ENCODE measurements at places on chromosomes 5 and 9.

GRCh38 chr5:128774605-128775004 is 190.7 kb upstream of the SLC27A6 start:
- no peak for DNase-seq

DNA sequence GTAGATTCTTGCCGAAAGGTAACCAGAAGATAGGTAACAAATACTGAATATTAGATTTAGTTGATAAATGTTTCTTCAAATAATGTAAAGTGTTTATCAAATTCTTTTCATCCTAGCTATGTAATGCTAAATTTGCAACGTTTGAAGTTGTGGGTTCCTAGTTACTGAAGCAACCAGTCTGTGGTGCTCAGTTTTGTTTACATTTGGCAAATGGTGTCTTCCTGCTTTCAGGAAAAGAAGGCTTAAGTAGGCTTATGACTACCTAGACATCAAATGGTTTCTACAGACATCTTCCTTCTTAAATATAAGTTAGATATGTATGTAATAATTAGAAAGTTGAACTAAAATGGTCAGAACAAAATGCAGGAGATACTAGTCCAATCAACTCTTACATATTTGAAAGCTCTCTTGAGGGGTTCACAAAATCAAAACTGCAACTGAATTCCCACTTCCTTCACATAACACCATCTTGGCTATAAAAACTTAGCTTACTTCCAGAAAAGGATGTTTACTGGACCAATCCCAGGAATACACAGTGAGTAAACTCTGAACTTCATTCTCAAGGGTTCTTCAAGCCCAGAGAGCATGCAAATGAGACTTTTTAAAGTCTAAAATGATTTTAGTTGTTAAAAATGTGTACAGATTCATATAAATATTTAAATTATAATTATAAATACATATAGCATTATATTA is 125.7 kb upstream of the ITGA1 start:
- DNase-seq: no peak

GRCh38 chr5:148559461-148559860 is 94.9 kb downstream of the HTR4 start:
- DNase-seq: no peak

DNA sequence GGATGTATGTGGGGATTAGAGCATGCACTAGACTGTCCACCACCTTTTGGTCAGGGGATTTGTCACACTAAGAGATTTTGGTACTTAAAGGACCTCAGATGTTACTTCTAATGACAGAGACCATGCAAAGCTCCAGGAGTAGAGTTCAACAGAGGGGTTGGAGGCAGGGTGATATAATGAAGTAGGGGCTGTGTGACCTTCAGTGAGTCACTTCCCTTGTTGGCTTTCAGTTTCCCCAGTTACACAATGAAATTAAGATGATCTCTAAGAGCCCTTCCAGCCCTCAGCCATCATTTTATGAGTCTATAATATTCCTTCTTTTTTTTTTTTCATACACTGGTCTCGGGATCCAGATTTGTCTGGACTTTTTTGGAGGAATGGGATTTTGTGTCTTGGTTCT is 26.8 kb downstream of the GLRA1 start:
- DNase-seq: no peak

DNA sequence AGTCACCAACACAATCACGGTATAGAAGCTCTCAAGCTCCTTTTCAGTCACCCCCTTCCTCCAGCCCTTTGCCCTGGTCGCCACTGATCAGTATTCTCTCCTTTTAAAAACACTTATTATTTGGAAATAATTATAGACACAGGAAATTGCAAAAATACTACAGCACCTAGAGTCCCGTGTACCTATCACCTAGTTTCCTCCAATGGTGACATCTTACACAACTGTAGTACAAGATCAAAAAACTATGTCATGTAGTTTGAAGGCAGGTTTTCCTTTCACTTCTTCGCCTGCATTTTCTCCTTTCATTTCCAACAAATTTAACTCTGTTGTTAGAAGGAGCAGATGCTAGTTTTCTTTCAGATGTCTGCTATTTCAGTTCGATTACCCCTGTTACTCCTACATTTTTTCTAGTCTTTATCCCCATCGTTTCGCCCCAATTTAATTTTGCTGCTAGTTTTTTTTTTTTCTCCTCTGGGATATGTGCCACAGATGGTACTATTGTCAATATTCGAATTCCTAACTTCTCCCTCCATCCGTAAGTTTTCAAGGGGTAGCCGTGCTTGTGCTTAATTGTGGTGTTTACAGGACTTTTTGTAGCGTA is 612 bp upstream of the ATG10 start:
- DNase-seq: no peak

GRCh38 chr9:116207371-116208111 is 54.0 kb downstream of the PAPPA start:
- no peak for DNase-seq

- DNase-seq: no peak
Measured at GRCh38 chr5:180491496-180491895, 2.7 kb upstream of the CNOT6 start.

- DNase-seq: no peak
Measured at GRCh38 chr5:144307736-144308135, 137.1 kb downstream of the KCTD16 start.

DNA sequence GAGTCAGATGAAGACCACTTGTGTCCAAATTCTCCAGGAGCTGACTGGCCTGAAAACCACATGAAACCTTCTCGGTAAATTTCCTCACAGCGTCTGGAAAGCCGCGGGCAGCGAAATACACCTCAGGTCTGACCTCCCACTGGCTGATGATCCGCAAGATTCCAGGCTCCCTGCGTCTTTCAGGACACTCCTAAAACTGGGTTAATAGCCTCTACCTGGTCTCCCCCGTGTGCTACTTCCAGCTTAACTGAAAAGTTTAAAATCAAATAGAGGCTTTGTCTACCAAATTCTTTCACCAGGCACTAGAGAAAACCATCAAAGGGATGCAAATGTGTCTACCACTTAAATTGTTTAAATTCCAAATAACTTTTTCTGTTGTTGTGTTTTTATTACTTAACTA is 312.6 kb downstream of the DRD1 start:
- DNase-seq: no peak

DNA sequence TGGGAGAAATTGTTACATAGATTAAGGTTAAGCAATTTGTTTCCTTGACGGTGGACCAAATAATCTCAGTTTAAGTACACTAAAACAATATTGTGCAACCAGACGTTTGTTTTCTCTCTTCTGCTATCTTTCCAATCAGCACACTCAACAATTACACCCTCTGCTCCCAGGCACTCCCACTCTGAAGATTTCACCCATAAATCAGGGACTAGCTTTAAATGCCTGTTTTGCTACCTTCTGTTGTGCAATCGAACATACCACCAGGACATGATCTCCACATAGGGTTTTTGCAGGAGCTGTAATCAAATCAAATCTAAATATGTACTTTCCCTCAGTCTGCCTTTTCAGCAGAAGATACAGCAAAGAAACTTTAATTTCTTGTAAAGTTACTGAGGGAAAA is 405.8 kb upstream of the TLE4 start:
- peak; percentile 34 for DNase-seq

GRCh38 chr9:34510497-34511468 is 12.0 kb downstream of the ENHO start:
- no peak for DNase-seq

- DNase-seq: no peak
Measured at GRCh38 chr9:133553973-133554713, 19.6 kb downstream of the ADAMTSL2 start.

DNA sequence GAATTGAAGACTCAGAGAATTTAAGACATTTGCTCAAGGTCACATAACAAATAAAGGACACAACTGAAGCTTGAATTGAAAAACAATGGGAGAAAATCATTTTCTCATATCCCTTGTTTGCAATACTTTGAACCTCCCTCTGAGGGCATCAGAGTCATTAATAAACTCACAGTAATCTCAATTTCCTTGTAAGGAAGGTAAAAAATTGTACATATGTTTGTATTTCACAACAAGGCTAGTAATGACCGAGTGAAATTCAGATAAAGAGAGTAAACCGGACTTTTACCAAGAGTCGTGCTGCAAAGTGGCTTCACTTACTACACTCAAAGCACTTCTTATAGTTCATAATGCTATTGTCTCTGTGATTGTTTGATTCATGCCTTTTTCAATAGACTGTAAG is 665.0 kb downstream of the NR2F1-AS1 start:
- peak; percentile 3 for DNase-seq

DNA sequence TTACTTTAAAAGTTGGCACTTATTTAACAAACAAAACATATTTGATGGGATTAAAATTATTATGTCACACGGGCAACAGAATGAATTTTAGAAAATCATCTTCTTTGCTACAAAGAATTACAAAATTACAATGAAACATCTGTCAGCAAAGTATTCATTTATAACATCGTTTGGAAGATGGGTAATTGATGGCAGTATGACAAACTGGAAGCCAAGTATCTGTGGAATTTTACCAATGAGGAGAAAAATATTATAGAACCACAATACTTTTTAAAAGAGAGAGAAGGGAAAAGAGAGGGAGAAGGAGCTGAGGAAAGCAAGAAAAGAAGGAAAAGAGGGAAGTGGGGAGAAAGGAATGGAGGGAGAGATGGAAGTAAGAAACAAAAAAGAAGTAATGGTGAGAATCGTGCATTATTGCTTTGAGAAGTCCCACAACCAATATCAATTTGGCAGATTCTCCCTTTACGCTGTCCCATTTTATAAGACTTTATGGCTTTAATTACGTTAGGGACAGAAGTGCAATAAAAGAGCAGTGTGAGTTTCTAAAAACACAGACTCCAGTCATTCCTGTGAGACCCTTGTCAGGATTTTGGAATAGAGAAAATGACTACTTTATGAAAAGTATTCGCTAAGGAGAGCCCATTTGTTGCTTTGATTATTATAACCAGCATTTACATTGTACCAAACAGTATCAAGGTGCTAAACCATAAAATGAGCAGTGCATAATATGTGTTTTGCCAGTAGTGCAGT is 76.7 kb downstream of the LURAP1L start:
- no peak for DNase-seq

GRCh38 chr5:103587185-103587748 is 24.7 kb upstream of the NUDT12 start:
- no peak for DNase-seq

- DNase-seq: no peak
Measured at GRCh38 chr5:10295619-10296326, 11.9 kb downstream of the CMBL start.

DNA sequence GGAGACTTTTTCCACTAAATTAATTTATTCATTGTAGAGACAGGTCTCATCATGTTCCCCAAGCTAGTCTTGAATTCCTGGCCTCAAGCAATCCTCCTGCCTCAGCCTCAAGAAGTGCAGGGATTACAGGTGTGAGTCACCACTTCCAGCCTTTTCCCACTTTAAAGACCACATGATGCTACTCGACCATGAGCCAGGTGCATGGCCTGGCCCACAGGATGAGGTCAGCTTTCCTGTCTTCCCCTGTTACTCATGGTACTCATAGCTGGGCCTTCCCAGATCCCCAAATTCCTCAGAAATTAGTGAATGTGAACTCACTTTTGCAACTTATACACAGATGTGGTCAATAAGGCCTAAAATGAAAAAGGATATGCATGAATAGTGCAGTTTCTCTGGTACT is 395.9 kb downstream of the SEMA5A start:
- DNase-seq: peak; percentile 34

DNA sequence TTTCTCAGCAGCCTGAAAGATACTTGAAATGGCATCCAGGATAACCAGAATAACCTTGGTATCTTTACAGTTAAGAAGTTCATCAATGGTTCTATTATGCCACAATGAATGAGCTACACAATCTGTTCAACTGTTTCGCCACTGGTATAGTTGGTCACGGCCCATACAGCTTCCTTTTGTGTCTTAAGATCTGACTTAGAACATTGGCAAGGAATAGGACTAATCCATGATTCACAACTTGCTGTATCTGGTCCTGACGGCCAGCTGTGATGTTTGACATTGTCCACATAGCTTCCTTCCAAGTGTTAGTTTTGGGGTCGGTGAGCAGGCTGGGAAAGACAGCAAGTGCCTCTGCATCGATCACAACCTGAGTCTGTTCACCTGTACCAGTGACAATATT is 113.3 kb upstream of the RAD23B start:
- no peak for DNase-seq

DNA sequence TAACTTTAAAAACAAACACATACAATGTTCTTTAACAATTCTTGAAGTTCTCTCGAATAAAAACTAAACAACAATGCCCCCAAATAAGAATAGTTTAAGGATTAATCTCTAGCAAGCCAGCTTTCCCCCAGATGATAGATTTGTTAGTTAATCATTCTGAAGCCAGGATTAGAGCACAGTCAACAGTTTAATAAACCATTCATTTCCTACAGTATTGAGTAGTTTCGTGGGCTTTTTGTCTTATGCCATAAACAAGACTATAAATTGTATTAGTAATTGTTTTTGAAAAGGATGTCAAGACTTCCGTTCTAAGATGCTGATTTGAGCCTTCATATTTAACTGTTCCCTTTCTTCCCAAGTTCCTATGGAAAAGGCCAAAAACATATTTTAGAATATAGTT is 136.6 kb downstream of the PIK3R1 start:
- no peak for DNase-seq

GRCh38 chr5:73952872-73953271 is 326.9 kb downstream of the ARHGEF28 start:
- DNase-seq: no peak

DNA sequence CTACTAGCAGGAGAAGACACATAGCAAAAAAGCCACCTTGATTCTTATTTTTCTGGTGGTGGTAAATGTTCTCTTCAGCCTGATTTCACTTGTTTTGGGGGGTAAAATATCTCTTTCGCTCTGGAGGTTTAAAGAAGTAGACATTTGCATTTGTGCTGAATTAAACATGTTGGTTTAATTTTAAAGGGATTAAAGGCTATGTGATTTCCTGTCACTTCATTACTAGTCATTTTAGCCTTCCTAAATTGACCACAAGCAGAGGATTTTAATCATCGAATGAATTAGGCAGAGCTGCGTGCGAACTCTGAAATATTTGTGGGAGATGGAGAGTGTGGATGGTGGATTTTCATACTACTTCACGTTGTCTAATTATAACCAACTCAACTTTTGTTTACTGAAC is 4.8 kb downstream of the RASGRF2 start:
- DNase-seq: no peak

- no peak for DNase-seq
Measured at GRCh38 chr5:58456486-58456885, 3.4 kb downstream of the PLK2 start.

- DNase-seq: no peak
Measured at GRCh38 chr5:132230871-132231270, 3.2 kb upstream of the P4HA2 start.

DNA sequence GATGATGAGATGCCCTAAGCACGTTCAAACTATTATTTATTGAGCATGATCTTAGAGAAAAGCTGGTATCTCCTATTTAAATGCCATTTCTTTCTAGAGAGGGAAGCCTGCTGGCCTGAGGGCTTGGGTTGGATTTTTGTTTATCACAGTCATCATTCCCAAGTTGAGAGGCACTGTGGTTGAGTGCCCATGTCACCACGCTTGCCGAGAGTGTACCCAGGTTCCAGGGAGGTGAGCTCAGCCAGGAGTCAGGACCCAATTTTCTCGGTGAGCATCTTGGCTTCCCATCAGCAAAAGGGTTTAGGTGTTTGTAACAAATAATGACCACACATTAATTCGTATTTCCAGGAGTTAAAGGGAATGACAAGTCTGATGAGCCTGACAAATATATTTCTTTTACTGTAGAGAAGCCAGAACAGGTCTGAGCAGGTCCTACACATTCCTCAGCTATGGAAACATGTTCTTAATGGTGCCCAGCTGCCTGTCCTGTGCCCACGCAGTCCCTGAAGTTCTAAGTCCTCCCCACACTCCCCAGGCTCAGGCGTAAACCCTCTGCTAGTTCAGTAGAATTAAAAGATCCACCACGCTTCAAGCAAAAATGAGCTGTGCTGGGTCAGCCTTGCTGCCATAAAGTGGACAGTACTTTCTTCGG is 258.9 kb upstream of the IRX2 start:
- DNase-seq: no peak

Data from fibroblast of skin of left biceps (primary cell).